Activated CD8-positive, alpha-beta T cell treated with anti-CD3 and anti-CD28 coated beads, Interleukin-2, amount 10 ng/mL, durations not matched to agents 7 days and 5 days (primary cell): ENCODE measurements at places on chromosomes 5 and 9. TPM values are rescaled to one million over a fixed set of nuclear protein-coding genes. Genes with fewer than 3 reads are reported as not detected.

DNA sequence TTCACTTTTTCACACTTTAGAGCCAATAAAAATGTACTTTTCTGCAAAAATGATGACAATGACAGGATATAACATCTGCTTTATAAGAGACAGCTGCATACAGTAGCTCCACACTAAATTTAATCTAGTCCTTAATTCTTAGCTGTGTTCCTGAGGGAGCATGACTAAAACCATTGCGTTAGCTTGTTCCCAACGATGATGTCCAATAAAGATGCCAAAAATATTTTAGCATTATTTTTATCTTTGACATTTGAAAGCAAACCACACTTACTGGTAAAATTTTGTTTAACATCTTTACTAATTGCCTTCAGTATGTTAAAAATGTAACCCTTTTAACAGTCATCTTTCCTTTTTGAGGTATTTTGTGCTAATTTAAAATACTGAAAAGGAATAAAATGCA is 382.7 kb downstream of the CHSY3 start:
- DNase-seq: no peak

SLC34A3 gene
- total RNA-seq: not detected

DNA sequence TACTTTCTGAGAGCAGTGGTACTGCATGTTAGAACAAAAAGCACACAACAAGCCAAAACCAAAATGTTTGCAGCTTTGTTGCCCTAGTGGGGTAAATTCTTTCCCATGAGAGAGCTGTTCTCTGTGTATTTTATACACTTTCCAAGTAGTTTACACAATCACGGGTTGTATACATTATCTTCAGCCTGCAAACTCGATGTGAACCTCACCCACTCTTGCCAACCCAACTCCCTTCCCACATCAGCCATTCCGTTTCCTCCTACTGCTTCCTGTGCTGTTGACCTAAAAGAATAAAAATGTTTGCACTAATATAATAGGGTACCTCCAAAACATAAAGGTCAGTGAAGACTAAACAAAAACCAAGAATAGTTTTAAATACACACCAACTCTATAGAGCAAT is 47.0 kb downstream of the IQGAP2 start:
- DNase-seq: no peak

F2R gene
- 7.5 TPM for total RNA-seq

DNA sequence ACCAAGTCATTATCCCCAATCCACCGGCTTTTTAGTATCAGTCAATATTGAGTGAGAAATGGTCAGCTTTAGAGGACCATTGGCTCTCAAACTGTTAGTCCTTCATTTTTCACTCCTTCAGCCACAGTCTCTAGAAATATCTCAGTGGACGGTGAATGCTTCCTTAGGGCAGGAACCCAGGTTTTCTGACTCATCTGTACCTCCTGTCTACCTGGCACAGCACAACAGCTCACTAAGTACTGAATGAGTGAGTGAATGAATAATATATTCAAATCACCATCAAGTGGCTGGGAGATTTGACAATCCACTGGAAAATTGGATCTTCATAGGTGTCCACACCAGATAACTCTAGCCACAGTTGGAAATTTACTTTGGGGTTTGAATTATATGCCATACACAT is 609.5 kb upstream of the CLINT1 start:
- DNase-seq: no peak

CDC20B gene
- total RNA-seq: 0.13 TPM

PCDHGA9 gene
- total RNA-seq: 0.08 TPM

KIF12 gene
- not detected for total RNA-seq

DNA sequence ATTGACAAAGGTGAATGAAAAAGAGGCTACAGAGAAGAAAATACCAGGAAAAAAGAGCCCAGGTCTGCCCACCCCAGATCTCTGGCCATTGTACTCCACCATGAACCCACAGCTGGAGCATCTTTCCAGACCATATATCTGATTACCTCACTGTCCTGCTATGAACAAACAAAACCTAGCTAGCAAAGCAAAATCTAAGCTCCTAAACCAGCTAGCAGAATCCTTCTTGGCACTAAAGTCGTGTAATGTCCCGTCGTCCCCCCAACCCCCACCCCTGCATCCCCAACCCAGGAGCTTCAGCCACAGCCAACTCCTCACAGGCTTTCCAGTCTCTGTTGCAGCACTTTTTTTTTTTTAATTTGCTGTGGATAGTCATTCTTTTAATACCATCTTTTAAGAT is 2.5 kb downstream of the C1QTNF3 start:
- DNase-seq: no peak

GABRP gene
- total RNA-seq: not detected

DNA sequence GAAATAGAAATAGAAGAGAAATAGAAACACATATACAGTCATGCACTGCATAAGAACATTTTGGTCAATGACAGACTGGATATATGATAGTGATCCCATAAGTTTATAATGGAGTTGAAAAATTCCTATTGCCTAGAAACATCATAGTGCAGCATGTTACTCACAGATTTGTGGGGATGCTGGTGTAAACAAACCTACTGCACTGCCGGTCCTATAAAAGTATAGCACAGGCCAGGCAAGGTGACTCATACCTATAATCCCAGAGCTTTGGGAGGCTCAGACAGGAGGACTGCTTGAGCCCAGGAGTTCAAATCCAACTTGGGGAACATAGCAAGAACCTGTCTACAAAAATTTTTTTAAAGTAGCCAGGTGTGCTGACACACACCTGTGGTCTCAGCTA is 240.6 kb upstream of the MAP3K1 start:
- DNase-seq: no peak

- peak; percentile 48 for DNase-seq
Observed at GRCh38 chr9:130444565-130445221, at the start of gene ASS1. Gene ASS1, plus strand, starts transcription at chr9:130444961. Its CDS starts 7,268 bp downstream, at chr9:130452229.

FOXE1 gene
- 0.08 TPM for total RNA-seq

DNA sequence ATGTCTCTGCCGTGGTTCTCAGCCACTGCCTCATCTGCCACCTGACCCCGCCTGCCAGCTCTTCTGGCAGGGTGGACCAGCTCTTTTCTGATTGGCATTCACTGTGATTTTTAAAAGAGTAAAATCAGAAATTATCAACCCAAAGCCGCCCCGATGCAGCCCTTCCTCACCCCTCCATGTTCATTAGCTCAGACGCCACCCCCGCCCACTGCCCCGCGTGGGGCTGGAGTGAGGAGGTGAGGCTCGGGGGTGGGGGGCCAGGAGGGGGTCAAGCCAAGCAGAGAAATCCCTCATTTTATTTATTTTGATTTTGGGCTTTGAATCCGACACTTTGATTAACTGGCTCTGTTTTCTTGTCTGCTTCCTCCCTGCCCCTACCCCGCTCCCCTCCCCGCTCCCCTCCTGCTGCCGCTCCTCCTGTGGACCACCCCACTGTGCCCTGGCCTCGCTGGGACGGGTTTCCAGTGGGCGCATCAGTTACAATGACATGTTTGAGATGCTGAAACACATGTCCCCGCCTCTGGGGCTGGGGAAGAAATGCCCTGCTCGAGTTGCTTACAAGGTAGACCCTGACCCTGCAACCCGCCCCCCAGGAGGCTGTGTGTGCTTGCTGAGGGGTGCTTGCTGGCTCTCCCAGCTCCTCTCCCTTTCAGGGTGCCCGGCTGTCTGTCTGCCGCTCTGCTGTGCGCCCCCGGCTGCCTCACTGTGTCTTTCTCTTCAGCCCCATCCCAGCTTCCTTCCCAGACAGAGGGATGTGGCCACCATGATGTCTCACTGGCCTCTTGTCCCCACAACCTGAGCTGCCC is 224.9 kb downstream of the CACNA1B start:
- DNase-seq: no peak

GRCh38 chr5:39080597-39081204 is 6.5 kb upstream of the RICTOR start:
- DNase-seq: peak; percentile 53

DNA sequence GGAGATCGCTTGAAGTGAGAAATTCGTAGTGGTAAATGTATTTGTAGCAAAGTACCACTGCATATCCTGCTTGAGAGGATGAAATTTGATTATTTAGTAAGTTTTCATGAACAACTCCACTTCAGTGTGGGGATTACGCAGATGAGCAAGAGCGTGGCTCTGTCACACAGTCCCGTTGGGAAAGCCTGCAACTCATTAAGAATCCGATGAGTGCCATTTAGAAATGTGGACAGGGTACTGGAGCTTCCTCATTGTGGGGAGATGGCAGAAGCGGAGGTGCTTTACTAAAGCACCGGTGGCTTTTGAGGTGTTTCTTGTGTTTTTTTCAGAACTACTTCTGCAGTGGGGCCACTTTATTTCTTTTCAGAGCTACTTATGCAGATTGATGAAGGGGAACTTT is 1.4 kb downstream of the TJP2 start:
- DNase-seq: no peak

DNA sequence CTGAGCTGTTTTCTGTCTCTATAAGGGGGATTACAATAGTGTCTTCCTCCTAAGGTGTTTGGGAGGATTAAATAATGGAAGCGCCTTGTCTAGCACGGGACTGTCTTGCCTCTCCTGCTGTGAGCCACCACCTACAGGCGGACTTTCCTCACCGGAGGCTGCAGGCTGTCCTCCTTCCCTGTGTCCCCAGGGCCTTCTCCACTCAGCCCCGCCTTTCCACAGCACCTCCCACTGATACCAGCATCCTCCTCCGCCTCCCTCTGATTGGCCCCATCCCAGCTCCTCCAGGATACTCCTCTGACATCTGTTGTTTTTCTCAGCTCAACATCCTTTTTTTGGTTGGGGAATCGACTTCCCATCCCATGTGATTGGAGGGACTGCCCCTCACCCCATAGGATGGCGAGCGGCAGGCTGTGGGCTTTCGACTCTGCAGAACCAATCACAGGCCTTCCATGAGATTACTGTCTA is 851 bp upstream of the ZDHHC12 start:
- peak; percentile 58 for DNase-seq

DNA sequence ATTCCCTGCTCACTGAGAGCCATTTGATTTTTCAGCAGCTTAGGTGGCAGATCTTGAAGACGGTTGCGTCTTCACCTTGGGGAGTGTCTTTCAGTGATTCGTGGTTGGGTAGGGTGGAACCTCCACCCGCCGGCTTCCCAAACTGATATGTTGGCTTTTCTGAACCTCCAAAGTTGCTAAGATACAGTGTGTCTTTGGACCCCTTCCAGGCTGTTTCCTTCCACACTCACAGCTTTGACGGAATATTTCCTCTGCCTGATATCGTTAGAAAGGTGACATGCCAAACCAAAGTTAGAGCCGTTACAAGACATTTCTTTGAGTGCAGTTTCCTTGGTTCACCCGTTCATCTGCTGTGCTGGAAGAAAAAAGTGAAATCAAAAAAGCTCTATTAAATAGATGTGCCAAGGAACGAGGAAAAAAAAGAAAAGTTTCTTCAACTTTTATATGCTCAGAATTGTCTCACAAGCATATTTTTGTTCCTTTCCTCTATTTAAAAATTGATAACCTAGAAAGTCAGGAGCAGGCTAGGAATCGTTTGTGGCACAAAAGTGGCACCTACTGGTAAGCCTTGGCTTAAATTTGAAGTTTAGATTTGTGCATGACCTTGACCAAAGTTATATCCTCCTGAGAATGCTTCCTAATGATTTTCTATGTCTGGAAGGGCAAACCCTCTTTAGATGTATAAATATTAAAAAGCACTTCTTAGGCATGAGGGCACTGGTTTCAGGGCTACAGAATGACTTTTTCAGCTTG is 270.7 kb upstream of the WWC1 start:
- DNase-seq: no peak
